ENCODE measurements at places on chromosomes 7 and 10.

GRCh38 chr10:75332081-75332480, 69.5 kb downstream of the ZNF503 start:
- no peak for DNase-seq

GRCh38 chr10:123854003-123854402, 37.6 kb downstream of the CPXM2 start:
- no peak for DNase-seq

- DNase-seq = no peak
These were observed 236.5 kb upstream of the KAT6B start for GRCh38 chr10:74589851-74590250.

DNA sequence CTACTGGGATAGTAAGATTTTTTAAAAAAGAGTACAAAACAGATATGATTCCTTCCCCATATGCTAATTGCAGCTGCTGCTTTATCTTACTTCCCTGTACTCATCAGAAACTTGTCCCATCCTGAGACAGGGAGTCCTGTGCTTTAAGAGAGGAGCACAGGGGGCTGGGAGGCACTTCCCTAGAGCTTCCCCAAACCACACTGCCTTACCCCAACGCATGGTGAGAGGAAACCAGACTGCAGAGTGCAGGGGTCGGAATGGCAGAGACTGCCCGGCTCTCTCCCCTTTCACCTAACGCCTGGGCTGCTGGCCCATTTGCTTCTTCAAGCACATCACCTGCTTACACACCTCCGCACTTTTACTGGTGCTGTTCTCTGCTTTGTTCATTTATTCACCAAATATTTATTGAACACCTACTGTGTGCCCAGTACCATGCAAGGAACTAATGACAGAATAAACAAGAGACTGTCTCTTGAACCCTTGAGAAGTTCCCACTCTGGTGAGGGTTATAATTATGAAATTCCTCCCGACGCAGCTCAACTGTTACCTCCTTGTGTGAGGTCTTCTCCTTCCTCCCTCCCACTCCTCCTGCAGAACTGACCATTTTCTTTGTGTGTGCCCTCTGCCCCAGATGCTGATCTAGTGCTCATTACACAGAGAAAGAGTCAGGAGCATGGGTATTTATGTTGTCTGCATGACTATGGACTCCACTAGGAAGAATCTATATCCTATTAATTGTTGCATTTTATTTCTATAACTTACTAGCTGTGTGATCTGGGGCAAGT, 289.7 kb downstream of the TCF7L2 start:
- DNase-seq = no peak

GRCh38 chr7:159229683-159230475, 85.2 kb upstream of the VIPR2 start:
- DNase-seq = no peak

- DNase-seq = no peak
These were observed 113.4 kb upstream of the AHR start for GRCh38 chr7:17184805-17185689.

GRCh38 chr10:121027371-121027770, 176.2 kb downstream of the WDR11 start:
- peak; percentile 79 for DNase-seq

DNA sequence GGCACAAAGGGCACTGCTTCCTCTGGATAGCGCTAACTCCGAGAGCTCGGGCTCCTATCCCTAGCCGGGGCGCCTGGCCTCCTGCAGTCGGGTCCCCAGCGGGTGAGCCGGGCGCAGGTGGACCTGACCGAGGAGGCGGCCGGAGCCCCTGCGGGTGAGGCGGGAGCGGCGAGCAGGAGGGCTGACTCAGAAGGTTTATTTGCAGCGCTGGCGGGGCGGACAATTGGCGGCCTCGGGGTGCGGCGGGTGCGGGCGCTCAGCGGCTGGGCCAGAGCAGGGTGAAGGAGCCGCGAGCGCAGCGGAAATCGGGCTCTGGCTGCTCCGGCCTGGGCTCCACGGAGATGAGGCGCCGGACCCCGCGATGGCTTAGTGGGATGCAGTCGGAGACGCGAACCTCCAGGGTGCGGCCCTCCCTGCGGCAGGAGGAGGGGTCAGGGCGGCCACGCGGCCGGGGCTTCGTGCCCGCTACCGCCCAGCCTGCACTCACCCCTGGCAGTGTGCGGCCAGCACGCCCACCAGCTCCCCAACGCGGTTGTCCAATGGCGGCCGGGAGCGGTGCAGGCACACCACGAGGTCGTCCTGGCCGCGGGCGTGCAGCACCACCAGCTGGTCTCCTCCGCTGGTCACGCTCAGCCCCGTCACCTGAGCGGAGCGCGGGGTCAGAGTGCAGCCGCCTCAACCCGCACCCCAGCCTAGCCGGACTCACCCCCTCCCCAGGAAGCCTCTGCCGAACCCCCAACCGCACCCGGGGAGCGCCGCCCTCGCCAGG, 16.1 kb downstream of the MYO1G start:
- peak; percentile 51 for DNase-seq

- no peak for DNase-seq
These were observed 24.6 kb downstream of the RPP38 start for GRCh38 chr10:15121707-15122106.

Data from large intestine (tissue), 12 donors.